ENCODE measurements at places on chromosomes 13 and 19.
A peak's percentile ranks its signal among the peaks of the same experiment; 100 is the strongest.

- DNase-seq = no peak
Observed at GRCh38 chr19:43618921-43619261, 538 bp downstream of the ZNF428 start.

DNA sequence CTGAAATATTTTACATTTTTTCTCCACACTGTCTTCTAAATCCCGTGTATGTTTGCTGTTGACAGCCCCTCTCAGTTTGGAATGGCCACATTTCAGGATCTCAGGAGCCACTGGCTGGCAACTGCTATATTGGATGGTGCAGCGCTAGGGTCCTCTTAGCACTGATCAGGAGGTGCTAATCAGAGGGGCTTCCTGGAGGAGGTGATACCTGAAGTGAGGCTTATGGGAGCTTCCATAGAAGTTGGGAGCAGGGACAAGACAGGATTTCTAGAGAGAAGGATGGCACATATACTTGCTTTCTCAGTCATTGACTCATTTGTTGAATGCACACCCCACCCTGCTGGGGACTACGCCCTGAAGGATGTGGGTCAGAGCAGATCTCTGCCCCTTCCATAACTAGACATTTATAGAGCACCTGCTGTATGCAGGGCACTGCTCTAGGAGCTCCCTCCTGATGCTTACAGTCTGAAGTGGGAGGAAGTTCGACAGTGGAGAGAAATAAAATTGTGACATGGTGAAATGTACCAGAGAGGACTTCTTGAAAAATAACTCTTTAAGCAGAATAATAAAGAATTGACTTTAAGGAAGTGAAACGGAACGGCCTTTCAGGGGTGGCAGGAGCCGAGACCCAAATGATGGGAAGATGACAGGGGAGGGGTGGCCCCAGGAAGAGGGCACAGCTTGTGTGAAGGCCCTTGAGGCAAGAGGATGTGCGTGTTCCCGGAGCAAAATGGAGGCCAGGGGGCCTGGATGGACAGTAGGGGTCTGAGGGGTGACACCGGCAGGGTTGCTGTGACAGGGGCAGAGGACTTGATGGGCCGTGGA lies 13.1 kb downstream of the AP2A1 start:
- no peak for DNase-seq

- peak; percentile 50 for DNase-seq
Observed at GRCh38 chr13:81017513-81018152, 676.7 kb upstream of the SPRY2 start.

- no peak for DNase-seq
Observed at GRCh38 chr13:42575938-42576337, 2.0 kb downstream of the TNFSF11 start.

GRCh38 chr19:51751655-51752054 lies at the start of gene FPR1:
FPR1 (minus strand) TSS chr19:51751878; CDS start chr19:51746994, 4,884 bp downstream.
- DNase-seq = peak; percentile 55

DNA sequence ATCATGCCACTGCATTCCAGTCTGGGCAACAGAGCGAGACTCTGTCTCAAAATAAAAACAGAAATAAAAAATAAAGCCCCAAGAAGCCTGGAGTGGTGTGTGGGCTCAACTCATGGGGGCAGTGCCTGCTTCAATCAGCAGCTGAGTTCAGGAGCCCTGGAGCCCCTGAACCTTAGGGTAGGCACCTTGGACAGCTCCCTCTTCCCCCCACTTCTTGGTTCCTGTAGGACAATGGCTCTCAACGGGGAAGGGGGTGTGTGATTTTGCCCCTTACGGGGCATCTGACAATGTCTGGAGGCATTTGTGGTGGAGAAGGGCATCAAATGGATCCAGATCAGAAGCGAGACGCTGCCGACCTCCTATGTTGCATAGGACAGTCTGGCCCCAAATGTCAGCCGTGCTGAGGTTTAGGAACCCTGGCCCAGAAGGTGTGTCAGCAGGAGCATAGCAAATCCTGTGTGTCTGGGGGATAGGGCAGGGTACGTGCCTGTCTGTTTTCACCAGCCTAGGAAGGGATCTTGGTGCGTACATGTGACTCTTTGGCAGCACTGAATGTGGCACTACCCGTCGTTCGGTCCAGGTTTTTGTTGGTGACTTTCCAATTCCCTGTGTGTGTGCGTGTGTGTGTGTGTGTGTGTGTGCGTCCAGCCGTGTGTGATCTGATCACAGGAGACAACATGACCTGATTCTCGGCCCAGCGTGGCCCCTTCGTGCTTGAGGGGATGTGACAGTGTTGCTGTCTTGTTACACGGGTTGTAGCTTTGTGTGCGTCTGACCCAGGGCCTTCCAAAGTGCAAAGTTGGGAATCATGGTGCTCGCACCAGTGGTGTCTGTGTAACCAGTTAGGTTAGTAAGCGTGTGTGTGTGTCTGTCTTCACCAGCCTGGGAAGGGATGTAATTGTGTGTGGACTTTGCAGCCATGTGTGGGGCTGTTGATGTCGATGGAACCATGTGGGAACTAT lies 7.5 kb downstream of the IGLON5 start:
- no peak for DNase-seq

DNA sequence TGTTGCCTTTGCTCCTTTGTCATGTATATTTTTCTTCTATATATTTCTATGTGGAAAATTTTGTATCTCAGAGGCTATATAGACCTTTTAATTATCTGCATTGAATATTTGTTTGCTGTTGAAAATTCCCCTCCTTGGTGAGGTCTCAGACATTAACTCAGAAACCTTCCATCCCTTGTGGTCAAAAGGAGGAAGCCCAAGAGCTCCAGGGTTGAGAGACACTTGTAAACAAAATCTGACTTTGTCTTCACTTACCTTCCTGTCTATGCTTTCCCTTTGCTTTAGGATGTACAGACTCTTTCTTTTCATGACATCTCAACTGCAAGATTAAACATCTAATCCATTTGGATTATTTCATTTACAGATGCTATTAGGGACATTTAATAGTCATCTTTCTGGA lies 157.5 kb downstream of the PCDH20 start:
- no peak for DNase-seq

- no peak for DNase-seq
Observed at GRCh38 chr13:62278271-62278670, 862.6 kb upstream of the PCDH20 start.

GRCh38 chr19:4144666-4145249 lies 8.7 kb upstream of the CREB3L3 start:
- DNase-seq = no peak

Measured in KBM-7 (cell line).